ENCODE measurements at places on chromosomes 2 and 18.

DNA sequence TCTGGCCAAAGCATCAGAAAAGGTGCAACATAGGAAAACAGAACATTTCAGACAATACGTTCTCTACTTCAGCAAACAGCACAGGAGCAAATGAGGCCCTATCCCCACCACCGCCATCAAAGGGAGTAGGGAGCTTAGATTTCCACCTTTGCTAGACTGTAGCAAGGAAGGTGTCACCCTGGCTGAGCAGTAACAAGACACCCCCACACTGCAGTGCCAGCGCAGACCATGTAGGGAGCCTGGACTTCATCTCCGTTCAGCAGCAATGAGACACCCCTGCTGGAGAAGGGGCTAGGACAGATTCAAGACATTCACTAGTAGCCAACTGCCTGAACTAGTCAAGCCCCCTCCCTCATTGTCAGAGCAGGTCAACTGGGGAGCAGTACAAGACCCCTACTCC, 160.1 kb upstream of the CBLN2 start:
- DNase-seq, result no peak

- DNase-seq, result no peak
Observed at GRCh38 chr2:7377916-7378569, 460.8 kb downstream of the RNF144A start.

GRCh38 chr2:80706951-80707350, 402.4 kb upstream of the LRRTM1 start:
- DNase-seq, result no peak

- no peak for DNase-seq
Observed at GRCh38 chr18:69383186-69383585, 17.5 kb upstream of the DOK6 start.

DNA sequence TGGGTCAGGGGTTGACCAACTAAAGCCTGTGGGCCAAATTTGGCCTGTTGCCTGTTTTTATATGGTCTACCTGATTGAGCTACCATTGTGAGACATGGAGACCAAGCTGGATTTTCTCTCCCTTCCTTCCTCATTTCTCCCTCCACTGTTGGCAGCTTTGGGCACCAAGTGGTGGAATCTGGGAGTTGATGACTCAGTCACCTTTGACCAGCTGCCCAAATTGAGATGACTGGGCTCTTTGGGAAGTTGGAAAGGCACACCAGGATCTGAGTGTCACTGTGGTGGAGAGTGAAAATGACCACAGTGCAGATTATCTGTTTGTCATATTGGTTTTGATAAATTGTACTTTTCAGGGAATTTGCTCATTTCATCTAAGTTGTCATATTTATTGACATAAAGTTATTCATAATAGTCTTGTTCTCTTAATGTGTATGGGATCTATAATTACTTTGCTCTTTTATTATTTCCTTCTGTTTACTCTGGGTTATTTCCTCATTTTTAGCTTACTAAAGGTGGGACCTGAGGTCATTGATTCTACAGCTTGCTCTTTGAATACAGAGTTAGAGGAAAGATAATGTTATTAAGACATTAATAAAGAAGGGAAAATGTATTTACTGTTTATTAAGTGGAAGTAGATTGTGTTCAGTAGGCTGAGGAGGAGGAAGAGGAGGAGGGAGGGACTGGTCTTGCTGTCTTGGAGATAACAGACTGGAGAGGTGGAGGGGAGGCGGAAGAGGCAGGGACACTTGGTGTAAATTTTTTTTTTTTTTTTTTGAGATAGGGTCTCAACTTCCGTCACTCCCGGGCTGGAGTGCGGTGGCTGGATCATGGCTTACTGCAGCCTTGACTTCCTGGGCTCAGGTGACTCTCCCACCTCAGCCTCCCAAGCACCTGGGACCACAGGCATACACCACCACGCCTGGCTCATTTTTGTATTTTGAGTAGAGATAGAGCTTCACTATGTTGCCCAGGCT, 31.8 kb downstream of the AGFG1 start:
- DNase-seq, result no peak

GRCh38 chr2:234243871-234244565, 193.5 kb downstream of the SPP2 start:
- no peak for DNase-seq

GRCh38 chr2:128662051-128662471, 343.4 kb upstream of the HS6ST1 start:
- no peak for DNase-seq

DNA sequence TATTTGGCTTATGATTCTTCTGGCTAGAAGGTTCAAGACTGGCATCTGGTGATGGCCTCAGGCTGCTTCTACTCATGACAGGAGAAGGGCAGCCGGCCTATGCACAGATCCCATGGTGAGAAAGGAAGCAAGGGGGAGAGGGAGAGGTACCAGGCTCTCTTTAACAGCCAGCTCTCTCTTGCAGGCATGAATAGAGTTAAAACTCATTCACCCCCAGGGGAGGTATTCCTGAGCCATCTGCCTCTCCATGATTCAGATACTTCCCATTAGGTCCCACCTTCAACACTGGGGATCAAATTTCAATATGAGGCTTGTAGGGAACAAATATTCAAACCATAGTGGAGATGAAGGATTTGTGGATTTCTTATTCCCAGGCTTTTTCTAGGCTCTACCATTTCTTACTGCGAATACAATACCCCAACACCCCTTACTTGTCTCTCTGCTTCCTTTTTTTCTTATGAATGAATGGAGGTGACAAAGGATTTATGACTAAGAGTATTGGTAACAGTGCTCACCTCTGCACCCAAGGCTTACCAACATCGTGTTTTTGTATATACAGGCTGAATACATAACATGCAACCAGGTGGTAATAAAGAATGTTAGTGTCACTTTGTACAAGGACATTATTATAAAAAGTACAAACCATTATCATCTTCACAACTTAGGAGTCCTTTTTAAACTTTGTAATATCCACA, 454.6 kb upstream of the TRIB2 start:
- no peak for DNase-seq

DNA sequence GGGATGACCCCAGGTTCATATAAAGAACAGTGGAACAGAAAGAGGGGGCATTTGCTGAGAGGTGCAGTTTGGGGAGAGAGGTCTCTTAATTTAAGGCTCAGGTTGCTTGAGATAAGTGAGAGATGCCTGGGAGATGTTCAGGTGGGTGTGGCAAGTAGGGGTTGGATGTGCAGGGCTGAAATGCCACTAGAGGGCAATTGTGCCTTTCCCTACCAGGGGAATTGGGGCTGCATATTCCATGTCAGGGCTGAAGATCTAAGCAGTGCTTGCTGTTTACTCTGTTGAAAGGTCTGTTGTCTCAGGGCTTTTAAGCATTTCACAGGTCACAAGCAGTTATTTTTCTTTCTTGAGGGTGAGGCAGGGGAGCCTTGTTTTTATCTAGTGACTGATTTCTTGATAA, 7.8 kb downstream of the CCDC85A start:
- no peak for DNase-seq
